IMR-90 (cell line): ENCODE measurements at places on chromosomes 16 and 17.

DNA sequence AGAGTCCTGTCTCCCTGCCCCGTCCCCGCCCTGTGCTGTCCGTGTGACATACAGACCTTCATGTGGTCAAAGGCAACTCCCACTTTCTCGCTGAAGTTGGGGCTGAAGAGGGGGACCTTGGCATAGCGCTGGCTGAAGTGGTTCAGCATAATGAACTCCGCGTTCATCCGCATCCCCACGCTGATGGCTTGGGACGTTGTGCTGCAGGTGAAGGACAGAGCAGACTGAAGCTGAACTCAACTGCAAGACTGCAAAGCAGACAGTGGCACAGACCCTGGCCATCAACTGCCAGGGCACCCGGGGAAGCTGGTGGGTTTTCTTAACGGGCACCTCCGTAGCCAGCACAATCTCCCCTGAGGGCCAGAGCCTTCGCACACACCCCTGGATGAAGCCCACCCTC, 24.2 kb downstream of the ELAC2 start:
- no peak for DNase-seq

GRCh38 chr16:5349670-5350517, 252.3 kb upstream of the EEF2KMT start:
- DNase-seq = no peak

GRCh38 chr17:46769531-46770438, 48.7 kb downstream of the WNT3 start:
- DNase-seq = no peak

GRCh38 chr16:15966420-15966819, 17.0 kb downstream of the ABCC1 start:
- no peak for DNase-seq

GRCh38 chr17:32276171-32276601, 10.6 kb downstream of the RHBDL3 start:
- DNase-seq = no peak

DNA sequence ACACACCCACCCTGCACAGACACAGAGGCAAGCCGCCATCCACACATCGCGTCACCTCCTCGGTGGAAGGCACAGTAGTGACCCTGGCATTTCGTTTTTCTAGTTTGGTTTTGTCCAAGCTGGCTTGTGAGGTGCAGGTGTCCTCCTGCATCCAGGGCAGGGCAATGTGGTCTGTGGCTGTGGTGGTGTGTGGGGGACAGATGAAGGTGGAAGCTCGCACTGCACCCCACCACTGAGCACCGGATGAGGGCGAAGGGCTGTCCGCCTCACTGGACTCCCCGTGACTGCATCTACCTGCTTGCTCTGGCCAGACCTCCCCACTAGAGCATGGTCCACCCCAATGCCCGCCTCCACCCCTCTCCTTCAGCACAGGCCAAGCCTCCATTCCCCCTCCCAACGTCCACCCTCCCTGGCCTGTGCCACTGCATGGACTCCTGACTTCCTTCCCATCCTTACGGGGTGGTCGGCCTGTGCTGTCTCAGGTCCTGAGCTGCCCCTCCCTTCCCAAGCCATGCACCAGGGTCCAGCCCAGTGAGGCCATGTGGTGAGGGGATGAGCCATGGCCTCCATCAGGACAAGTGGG, 78.8 kb upstream of the CBX4 start:
- no peak for DNase-seq

DNA sequence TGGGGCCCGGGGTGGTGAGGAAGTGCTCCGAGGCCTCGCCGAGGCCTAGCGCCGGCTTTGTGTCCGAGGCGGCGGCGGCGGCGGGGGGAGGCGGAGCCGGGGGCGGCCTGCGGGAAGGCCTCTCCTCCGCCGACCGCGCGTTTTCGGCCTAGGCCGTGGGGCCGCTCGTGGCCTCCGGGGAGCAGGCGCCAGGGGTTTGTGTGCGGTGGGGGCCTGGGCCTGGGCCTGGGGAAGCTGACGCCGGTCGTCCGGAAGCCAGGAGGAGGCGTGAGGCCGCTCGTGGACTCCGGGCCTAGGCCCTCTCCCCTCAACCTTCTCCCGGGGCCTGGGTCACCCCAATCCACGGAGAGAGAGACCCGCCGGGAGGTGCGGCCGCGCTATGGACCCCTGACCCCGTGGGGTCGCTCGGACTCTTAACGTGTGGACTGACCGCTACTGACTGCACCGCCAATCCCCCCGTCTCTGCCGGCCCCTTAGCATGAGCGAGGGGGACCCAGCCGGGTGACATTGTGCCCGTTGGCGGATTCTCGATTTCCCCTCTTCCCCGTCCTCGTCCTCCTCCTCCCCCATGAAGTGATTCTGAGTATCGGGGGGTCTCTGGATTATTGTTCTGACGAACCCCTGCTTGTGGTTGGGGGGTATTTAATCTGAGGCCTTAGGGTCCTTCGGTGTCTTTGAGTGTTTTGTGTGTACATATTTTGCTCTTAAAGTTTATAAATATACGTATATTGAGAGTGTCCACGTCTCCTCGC, 660 bp downstream of the RBBP6 start:
- DNase-seq = peak; percentile 19

GRCh38 chr17:67680445-67681224, 37.1 kb upstream of the NOL11 start:
- no peak for DNase-seq

DNA sequence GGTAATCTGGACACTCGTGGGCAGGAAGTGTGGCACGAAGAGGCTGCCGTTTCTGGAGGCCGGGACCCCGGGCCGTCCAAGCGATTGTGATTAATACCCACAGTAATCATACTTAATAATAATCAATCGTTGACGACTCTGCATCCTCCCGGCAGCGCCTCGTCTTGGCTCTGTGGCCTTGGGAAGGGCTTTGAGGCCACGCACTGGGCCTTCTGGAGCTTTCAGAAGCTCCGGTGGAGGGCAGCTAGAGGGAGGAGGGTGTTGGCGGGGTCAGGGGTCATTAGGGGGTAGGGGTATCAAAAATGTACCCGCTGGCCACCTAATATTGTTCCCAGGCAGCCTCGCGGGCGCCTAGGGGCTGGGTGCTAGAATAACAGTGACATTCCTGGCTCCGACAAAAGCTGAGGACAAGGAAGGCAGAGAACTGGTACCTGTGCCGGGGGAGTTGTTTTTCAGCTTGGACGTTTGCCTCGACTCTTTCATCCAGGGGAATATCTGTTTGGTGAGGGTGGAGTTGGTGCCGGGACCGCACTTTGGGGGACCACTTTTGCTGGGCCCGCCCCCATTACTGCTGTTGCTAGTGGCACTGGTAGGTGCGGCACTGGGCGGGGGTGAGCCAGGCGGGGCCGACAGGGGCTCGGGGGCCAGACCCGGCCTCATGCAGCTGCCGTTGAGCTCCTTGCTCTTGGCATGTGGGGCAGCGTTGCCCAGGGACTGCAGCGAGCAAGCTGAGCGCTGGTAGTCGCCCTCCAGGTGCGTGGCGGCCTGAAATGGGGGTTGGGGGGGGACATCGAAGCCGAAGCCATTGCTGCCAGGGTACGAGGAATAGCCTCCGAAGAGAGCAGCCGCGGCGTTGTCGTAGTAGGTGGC, 6.9 kb upstream of the HOXB2 start:
- DNase-seq = peak; percentile 32

DNA sequence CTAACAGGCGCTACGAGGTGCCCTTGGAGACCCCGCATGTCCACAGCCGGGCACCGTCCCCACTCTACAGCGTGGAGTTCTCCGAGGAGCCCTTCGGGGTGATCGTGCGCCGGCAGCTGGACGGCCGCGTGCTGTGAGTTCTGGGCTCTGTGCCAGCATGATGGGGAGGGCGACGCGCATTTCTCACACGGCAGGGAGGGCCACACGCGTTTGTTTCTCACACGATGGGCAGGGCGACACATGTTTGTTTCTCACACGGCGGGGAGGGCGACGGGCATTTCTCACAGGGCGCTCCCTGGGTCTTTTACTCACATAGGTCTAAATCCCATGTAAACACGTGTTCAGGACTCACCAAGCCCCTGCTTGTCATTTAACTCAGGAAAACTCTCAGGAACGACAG, 4.4 kb downstream of the GAA start:
- peak; percentile 21 for DNase-seq

GRCh38 chr16:886084-886543, 84.7 kb downstream of the LMF1 start:
- DNase-seq = peak; percentile 5

DNA sequence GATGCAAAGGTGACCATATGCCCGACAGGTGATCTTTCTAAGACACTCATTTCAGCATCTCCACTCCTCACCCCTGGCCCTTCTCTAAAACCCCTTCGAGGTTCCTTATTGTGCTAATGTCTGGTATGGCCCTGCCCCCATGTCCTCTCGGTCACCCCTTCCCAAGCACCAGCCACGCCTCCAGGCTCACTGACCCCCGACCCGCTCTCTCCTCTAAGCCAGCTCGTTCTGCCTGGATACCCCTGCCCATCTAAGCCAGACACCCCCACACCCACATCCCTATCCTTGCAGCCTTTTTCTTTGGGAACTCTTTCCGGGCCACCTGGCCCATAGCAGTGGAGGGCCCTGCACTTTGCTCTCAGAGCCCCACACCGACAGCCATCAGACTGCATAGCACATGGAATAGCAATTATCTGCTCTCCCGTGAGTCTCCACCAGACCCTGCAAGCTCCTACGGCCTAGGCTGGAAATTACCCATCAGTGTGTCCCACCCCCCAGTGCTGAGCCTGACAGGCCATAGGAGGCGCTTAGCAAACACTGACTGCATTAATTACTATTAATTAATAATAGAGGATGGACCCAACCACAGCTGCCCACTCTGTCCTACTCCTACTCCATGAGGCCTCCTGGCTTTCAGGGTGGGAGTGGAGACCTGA, 176.7 kb downstream of the TMEM132E start:
- no peak for DNase-seq

DNA sequence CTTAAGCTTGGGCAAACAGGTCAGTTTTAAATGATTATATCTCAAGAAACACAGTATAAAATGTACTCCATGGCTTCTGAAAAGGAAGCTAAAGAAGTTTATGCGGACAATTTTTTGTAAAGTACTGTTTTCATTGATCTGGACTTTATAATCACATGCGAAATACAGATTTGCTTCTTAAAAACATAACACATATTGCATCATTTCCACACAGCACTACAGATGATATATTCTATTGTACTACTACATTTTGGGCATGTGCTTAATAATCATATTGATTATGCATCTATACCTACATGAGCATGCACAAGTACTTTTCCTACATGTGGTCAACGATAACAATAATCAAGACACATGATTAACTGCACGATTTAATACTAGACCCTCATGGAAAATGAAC, 22.5 kb downstream of the TRIM37 start:
- DNase-seq = no peak

- peak; percentile 49 for DNase-seq
Measured at GRCh38 chr16:83717814-83718213, 90.0 kb upstream of the HSBP1 start.

GRCh38 chr16:88523309-88524161, 46.7 kb upstream of the ZC3H18 start:
- DNase-seq = no peak

- DNase-seq = no peak
Measured at GRCh38 chr17:82775001-82775823, 23.3 kb downstream of the TBCD start.

DNA sequence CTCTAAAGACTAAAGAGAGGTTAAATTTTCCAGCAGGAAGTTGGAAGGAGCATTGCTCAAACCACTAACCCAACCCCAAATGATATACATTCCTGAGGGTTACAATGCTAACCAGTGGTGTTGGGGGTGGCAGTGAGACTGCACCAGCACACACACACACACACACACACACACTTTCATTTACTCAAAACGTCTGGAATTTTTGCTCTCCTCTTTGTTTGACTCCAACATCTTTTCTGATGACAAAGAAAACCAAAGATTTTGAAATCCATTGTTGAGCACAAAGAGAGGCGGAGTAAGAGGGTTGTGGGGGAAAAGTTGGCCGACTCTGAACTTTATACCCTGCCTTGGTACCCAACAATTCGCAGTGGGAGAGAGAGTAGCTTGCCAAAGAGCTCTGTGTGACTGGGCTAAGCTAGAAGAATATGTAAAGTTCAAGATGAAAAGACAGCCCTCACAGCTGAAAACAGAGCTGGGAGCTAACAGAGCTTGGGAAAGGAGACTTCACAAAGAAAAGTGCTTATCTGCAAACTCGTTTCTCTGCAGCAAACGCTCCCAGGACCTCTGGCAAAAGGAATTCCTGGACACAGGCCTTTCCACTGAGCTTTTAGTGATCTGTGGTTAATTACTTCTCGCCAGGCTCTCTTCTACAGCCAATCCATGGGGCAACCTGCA, 426.0 kb upstream of the CDH11 start:
- peak; percentile 93 for DNase-seq

DNA sequence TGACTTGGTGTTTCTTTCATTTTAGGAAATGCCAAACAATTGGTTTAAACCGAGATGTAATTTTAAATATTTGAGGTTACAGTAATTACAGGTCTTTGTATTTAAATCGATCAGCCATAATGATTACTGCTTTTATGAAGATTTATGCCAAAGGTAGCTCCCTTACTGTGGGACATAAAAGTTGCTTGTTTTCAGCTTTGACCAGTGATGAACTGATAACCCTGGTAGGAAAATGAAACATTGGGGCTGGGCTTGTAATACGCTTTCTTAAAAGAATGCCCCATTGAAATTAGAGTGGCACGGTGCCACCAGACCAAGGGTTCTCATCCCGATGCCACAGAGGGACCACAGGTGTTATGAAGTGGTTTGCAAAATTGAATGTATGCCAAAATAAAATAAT, 7.3 kb downstream of the TNRC6A start:
- no peak for DNase-seq

GRCh38 chr17:8479431-8479947, 43.8 kb downstream of the NDEL1 start:
- DNase-seq = peak; percentile 71
